ENCODE measurements at places on chromosomes 12 and 14. TPM values are rescaled to one million over a fixed set of nuclear protein-coding genes. Genes with fewer than 3 reads are reported as not detected.

The KRT3 gene
- total RNA-seq: not detected

GRCh38 chr14:42378880-42379279 lies 772.2 kb downstream of the LRFN5 start:
- DNase-seq: no peak

DNA sequence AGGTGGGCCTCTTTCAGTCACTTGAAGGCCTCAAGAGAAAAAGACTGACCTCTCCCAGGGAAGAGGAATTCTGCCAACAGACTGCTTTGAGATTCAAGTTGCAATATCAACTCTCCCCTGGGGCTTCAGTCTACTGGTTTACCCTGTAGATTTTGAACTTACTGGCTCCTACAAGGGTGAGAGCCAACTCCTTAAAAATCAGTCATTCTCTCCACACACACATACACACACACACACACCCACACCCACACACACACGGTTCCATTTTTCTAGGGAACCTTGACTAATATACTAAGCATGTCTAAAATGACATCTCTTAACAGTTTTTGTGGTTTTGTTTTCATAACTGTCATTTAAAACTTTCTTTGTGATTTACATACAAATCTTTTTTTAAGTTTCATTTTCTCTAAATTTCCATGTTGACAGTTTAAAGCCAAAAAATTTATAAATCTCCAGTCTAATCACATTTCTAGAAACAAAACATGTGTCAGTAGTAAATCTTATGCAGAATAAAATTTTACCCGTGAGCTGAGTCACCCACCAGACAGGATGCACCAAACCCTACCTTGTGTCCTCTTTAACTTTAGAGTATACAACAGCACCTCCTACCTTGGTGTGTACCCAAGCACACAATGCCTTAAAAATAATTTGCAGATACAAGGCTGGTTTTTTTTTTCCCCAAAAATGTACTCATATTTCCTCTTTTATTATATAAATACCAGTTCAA lies 394.6 kb downstream of the AEBP2 start:
- DNase-seq: no peak

- DNase-seq: no peak
Observed at GRCh38 chr14:99968191-99968920, 96.9 kb upstream of the EVL start.

GRCh38 chr14:54105406-54105805 lies 148.8 kb upstream of the BMP4 start:
- DNase-seq: no peak

- DNase-seq: peak; percentile 68
Observed at GRCh38 chr14:96038920-96039632, at the start of gene C14orf132. C14orf132 (plus strand) TSS chr14:96039362; CDS start chr14:96039501, 139 bp downstream.

The TAS2R20 gene
- 2.2 TPM for total RNA-seq

The KLHDC2 gene
- 74.4 TPM for total RNA-seq

DNA sequence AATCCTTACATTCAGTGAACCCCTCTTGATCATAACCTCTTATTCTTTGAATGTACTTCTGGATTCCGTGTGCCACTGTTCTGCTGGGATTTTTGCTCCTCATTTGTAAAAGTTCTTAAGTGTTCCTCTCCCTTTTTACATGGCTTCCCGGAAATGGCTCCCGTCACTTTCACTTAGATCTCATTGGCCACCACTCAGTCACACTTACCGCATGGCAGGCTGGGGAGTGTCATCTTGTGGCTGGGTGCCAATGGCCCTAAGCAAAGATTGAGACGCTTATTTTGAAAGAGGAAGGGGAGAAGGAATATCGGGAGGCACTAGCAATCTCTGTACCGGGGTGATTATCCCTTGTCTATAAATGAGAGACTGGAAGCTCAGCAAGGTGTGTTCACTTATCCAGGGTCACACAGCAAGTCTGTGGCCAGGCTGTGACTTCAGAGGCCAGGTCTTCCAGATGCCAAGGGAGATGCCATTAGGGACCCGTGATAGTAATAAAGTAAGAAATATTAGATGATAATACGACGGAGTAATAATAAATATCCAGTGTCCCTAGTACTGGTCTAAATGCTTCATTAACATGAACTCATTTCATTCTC lies 68.8 kb downstream of the RNFT2 start:
- no peak for DNase-seq

- DNase-seq: no peak
Observed at GRCh38 chr14:104939666-104940410, 15.2 kb downstream of the PLD4 start.
